Suprapubic skin (tissue), 4 donors: ENCODE measurements at places on chromosomes 16 and 17. TPM values are rescaled to one million over a fixed set of nuclear protein-coding genes. Genes with fewer than 3 reads are reported as not detected.

Gene LGALS3BP
- total RNA-seq = 162 TPM

Gene NAGS
- 1.9 TPM for total RNA-seq

Gene TK1
- total RNA-seq = 7.7 TPM

Gene UMOD
- not detected for total RNA-seq

Gene STH
- not detected for total RNA-seq

Gene SLX4
- 6.0 TPM for total RNA-seq

Gene PRR11
- total RNA-seq = 3.4 TPM

Gene SUMO2
- total RNA-seq = 71.6 TPM

Gene CDH8
- not detected for total RNA-seq

Gene NHLRC4
- 0.38 TPM for total RNA-seq

Gene CX3CL1
- total RNA-seq = 12.8 TPM

DNA sequence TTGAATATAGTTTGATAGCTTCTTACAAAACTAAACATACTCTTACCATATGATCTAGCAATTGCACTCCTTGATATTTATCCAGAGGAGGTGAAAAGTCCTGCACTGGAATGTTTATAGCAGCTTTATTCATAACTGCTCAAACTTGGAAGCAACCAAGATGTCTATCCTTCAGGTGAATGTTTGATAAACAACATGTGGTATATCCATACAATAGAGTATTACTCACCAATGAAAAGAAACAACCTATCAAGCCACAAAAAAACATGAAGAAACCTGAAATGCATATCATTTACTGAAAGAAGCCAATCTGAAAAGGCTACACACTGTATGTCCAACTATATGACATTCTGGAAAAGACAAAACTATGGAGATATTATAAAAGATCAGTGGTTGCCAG lies 16.1 kb downstream of the STAT3 start:
- DNase-seq = no peak

DNA sequence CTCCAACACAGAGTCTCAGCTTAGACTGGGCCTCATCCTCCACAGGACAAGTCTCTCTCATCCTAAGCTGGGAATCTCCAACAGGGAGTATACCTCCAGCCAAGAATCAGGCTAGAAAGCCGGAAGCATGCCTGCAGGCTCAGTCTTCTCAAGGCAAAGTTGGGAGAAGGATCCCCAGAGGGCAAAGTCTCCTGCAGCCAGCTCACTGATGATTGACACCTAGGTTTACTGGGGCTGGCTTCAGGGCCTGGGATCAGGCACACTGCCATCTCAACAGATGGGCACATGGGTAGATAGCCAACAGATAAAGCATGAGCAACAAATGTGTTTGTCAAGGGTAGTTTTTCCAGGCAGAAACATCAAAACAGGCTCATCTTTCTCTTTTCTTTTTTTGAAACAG lies 56.1 kb upstream of the TOX3 start:
- DNase-seq = no peak

GRCh38 chr16:9518581-9518980 lies 427.1 kb downstream of the HAPSTR1 start:
- no peak for DNase-seq

GRCh38 chr17:44324092-44324570 lies 492 bp downstream of the SLC25A39 start:
- DNase-seq = no peak

DNA sequence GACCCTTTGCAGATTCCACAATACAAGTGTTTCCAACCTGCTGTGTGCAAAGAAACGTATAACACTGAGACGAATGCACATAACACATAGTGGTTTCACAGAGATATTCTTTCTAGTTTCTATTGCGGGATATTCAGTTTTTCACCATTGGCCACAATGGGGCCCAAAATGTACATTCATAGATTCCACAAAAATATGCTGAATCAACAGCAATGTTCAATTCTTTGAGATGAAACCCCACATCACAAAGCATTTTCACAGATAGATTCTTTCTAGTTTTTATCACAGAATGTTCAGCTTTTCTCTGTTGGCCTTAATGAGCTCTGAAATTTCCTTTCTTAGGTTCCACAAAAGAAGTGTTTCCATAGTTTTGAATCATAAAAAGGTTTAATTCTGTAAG lies 2472.3 kb downstream of the TP53TG3F start:
- DNase-seq = no peak

DNA sequence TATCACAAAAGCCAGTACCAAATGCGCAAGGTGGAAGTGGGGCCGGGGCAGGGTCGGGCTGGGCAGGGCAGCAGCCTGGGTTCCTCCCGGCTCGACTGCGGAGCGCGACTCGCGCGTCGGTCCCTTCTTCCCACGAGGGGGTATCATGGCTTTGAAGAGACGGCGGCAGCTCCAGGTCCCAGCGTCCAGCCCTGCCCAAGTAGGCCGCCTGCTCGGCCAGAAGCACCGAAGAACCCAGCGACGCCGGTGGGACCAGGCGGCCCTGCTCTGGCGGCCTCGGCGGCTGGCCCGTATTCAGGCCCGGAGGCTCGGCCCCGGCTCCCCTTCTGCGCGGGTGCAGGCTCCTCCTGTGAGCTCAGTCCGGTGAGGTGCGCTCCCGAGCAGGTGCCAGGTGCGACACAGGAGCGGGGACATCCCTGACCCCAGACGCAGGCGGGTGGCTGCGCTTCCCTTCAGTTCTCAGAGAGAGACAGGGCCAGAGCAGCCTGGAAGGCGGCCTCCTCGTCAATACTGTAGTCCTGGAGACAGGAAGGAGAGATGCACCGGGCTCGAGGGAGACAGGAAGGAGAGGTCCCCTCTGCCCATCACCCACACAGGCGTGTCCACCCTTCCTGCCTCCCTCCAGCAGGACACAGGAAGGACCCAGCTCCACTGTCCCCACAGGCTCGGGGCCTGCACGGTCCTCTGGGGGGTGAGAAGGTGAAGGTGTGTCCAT lies 8.9 kb downstream of the RNF166 start:
- DNase-seq = no peak

DNA sequence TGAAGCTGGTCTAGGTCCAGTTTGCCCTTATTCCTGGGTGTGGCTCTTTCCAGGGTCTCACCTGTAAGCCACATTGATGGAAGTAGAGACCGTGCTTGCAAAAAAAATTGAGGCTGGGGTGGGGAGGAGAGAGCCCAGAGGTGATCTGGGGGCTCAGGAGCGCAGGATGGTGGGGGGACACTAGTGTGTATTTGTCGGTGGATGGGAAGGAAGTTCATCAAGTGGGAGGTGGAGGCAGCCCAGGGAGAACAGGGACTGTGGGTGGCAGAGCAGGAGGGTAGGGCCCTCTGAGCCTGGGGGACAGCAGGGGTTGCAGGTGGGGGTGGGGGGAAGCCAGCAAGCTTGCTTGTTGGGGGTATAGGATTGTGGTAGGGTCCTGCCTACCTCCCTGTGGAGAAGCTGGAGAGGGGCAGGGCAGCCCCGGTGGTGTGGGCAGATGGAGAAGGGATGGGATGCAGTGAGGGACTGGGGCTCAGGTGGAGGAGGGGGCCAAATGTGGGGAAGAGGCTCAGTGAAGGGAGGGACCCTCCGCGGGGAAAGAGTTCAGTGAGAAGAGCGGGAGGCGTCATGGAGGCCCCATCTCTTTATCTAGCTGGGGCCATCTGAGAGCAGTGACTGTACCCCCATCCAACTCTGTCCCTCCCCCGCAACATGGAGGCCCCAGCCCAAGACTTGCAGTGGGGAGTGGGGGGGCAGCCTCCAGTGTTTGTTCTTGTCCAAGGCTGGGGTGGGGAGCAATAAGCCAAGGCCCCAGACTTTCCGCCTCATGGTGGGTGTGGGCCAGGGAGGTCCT lies 17.2 kb upstream of the TMEM92 start:
- peak; percentile 53 for DNase-seq

DNA sequence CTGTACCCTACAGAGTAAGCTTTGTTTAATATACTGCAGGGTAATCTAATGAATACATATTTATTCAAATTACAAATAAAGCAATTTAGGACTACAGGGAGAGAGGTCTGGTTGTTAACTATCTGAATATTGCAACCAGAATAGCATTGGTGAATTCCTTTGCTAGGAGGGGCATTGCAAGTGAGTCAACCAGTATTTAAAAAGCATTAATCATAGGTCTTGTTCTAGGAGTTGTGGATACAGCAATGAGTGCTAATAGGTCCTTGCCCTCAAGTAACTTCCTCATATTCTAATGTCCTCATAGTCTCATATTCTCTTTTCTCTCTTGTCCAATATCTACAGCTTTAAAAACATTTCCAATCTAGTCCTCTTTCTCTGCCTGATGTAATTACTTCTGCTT lies 531.4 kb downstream of the CDH11 start:
- DNase-seq = no peak

DNA sequence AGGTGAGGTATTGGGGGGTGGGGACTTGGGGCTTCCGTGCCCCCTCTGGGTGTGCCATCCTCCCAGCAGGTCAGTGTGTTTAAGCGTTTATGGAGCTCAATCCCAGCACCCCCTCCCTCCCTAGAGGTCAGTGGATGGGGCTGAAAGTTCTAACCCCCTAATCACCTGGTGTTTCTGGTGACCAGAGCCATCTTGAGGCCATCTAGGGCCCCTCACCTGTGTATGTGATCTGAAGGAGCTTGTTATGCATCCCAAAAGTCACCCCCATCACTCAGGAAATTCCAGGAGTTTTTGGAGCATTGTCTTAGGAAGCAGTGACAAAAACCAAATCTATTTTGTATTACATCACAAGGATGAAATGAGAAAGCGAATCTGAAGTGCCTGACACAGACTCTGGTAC lies 67.8 kb upstream of the NOL11 start:
- DNase-seq = no peak

- DNase-seq = no peak
Observed at GRCh38 chr16:3659251-3659650, 4.8 kb downstream of the DNASE1 start.

- DNase-seq = no peak
Observed at GRCh38 chr17:62092784-62093183, 27.7 kb upstream of the MED13 start.

DNA sequence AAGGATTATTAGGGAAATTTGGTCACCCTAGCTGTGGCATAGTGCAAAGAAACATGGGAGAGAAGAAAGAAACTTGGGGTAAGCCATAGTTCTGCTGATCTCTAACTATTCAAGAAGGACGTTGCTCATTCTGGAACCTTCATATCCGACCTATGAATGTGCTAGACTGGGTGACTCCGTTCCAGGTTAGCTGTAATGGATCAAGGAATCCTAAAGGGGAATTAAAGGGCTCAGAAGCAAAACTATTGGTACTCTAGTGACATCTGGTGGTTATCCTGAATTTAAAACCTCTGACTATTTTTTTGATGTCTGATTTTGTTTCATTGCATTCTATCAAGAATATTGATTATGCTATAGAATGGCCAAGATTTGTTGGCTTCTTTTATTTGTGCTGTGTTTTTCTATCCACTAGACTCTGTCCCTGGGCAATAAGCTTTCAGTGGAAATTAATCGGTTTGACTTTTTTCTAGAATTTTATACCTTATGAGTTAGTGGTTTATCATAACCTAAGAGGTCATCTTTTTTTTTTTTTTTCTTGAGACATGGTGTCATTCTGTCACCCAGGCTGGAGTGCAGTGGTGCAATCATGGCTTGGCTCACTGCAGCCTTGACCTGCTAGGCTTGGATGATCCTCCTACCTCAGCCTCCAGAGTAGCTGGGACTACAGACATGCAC lies 19.5 kb downstream of the PCTP start:
- no peak for DNase-seq
